Activated CD4-positive, alpha-beta T cell treated with anti-CD3 and anti-CD28 coated beads for 24 hours (primary cell): ENCODE measurements at places on chromosomes 13 and 19.

- DNase-seq, result no peak
Observed at GRCh38 chr13:112616586-112617362, 28.8 kb upstream of the TUBGCP3 start.

DNA sequence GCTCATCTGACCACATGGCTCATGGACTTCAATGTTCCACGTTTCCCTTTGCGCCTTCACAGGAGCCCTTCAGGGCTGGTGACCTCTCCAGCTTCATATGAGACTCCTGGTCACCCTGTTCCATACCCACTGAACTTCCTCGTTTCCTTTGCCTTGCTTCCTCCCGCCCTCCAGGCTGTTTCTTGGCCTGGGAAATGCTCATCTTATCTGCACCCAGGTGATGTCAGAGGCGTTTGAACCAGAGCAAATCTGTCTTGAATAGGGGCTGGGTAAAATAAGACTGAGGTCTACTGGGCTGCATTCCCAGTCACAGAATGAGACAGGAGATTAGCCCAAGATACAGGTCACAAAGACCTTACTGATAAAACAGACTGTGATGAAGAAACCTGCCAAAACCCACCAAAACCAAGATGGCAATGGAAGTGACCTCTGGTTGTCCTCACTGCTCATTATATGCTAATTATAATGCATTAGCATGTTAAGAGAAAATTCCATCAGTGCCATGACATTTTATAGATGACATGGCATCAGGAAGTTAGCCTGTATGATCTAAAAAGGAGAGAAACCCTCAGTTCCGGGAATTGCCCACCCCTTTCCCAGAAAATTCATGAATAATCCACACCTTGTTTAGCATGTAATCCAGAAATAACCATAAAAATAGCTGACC lies 102.7 kb downstream of the DCLK1 start:
- DNase-seq, result no peak

- no peak for DNase-seq
Observed at GRCh38 chr13:90447734-90448101, 899.8 kb upstream of the MIR17HG start.

DNA sequence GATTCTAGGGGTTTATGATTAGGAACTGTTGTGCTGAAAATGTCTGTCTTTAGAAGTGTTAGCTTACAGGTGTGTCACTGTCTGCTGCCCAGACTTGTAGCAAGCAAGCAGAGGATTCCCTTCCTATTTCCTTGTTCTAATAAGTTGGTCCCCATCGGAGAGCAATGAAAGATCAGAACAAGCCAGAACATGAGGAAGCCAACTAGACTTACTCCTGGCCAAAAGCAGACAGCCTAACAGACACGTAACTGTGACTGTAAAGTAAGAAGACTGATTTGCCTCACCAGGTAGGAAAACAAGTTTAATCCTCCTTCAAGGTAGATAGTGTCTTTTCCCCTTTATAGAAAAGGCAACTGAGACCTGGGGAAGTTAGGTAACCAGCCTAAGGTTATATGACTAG lies 12.5 kb downstream of the POLR1D start:
- DNase-seq, result no peak
